Stimulated activated CD4-positive, alpha-beta T cell treated with anti-CD3 and anti-CD28 coated beads, Interleukin-12 subunit alpha, Interleukin-12 subunit beta, amount 100 ng/mL, for 48 hours (primary cell): ENCODE measurements at places on chromosomes 1 and 21.

DNA sequence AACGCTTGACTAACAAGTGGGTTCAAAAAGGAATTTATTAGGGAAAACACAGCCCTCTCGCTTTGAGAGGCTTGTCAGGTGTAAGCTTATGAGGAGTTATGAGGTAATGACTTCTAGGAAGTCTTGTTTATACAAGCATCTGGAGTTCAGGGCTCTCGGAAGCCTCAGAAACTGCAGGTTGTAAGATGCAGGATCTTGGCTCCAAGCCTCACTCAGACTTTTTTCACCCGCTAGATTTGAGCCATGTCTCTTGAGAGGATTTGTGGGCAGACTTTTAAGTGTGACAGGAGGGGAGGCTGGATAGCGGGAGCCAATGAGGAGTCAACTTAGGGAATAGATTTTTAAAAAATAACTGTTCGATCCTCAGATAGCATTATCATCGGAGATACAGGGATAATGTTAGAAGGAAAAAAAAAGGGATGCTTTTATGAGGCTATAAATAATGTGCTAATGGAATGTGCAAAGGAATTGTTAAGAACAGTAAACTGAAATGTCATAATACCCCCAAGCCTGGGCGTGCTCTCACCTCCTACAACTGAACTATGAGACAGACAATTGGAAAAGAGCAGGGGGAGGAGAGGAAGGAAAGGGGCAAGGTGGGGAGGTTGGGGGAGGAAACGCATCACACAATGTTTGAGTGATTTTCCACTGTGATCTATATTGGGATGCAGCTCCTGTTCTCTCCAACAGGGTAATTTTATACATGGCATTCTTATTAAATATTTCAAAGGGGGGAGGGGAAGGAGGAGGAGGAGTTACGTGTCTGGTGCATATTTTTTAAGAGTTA is 107.4 kb upstream of the ESRRG start:
- no peak for DNase-seq

DNA sequence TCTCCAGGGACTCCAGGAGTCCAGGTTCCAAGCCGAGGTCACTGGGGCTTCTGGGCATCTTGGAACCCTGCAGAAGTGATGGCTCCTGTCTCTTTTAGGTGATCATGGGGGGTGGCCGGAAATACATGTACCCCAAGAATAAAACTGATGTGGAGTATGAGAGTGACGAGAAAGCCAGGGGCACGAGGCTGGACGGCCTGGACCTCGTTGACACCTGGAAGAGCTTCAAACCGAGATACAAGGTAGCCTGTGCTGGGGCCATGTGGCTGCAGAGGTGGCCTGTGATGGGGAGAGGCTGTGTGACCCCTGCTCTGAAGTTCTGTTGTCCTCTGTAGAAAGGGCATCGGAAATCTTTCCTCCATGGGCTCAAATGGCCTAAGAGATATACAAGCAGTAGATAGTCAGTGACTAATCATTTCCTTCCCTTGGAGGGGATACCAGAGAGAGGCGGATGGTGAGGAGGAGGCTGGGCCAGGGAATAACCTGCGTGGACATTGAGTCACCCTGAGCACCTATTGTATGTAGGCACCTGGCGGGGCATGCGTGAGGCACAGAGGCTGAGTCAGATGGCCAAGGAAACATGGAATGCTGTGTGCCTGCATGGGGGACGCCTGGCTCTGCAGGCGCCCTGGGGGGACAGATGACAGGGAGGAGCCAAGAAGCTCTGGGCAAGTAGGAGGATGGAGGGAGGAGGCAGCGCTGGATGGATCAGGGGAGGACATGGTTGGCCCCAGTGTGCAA is 59.0 kb downstream of the ALPL start:
- no peak for DNase-seq

- DNase-seq, result no peak
Measured at GRCh38 chr21:46226146-46226545, 2.4 kb downstream of the LSS start.

- no peak for DNase-seq
Measured at GRCh38 chr1:35049116-35049515, 17.4 kb upstream of the ZMYM6 start.

DNA sequence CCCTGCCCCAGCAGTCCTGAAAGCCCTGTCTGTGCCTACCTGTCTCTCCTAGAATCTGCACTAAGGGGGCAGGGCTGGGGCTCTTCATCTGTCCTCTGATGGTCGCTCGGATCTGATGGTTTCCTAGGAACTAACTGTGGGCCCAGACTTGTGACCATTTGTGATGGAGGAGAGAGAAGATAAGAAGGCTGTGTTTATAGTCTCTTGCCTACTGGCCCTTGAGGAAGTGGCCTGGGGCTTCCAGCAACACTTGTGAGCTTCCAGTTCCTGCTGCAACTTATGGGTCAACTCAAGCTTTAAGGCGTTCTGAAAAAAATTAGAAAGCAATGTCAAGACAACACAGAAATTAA is 53.2 kb upstream of the SYNC start:
- DNase-seq, result no peak

- DNase-seq, result no peak
Measured at GRCh38 chr1:55252942-55253589, 37.9 kb upstream of the USP24 start.

GRCh38 chr1:100036718-100037655 is 67.2 kb downstream of the SLC35A3 start:
- DNase-seq, result no peak
